ENCODE measurements at places on chromosomes 6 and 20. TPM values are rescaled to one million over a fixed set of nuclear protein-coding genes. Genes with fewer than 3 reads are reported as not detected.

Gene TPMT
- total RNA-seq, result 13.8 TPM

DNA sequence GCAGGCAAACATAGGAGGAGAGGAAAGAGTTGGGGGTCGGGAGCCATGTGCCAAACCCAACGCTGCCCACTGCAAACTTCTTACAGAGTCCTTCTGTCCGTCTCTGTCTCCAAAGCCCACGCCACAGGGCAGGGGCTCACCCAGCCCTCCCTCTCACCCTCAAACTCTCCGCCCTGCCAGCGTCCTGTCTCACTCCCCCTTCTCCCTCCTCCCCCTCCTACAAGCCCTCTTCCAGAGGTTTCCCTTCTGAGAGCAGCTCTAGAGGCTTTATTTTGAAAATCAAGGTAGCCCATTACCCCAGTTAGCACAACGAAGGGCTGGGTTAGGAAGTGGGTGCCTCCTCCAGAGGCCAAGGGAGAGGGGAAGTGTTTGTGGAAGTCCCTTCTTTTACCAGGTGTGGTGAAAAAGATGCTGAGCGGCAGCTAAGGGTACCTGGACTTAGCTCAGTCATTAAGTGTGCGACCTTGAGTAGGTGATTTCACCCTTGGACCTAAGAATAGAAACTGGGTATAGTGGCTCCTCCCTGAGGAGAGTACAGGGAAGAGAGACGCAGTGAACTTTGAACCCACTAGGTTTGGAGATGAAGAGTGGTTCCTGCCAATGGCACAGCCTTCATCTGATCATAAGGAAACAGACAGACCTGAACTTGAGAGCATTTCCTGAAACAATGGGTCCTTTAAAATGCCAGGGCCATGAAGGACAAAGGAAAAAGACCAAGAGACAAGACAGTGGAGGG lies 123.8 kb downstream of the BANF2 start:
- no peak overlapping the region for H3K27ac ChIP-seq
- H3K4me1 ChIP-seq, result peaks cover 34% of the 10 kb centered on the region
- no peak for DNase-seq
- H3K27me3 ChIP-seq, result no peaks in the 10 kb centered on the region

- peaks cover 8% of the 10 kb centered on the region for H3K27me3 ChIP-seq
- no peaks in the 10 kb centered on the region for H3K36me3 ChIP-seq
- no peak for DNase-seq
- H3K4me3 ChIP-seq, result no peak overlapping the region
Measured at GRCh38 chr6:52207066-52207465, 20.9 kb downstream of the IL17A start.

Gene PTCRA
- not detected for total RNA-seq

Gene TFAP2B
- not detected for total RNA-seq

DNA sequence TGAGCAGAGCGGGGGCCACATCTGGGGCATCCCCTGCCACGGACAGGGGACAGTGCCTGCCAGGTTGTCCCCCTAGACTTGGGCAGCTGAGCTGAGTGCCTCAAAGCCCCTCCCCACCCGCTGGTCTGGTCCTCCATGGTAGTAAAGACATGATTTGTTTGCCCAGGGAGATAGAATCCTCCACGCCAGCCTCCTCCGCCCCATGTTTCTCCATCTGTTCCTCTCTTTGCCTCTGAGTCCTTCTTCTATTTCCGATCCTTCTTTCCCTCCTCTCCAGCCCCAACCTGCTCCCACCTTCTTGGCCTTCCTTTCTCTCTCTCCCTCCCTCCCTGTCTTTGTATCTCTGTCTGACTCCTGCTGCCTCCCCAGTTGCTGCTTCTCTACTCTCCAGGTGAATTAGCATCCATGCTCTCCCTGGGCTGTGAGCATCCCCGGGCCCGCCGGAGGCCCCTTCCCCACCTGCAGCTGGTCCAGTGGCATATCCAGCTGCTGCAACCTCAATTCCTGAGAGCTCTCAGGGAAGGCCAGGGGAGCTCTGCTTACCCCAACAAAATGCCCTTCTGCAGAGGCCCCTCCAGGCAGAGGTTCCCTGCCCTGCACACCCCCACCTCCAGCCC lies 45.8 kb downstream of the CPNE5 start:
- no peaks in the 10 kb centered on the region for H3K36me3 ChIP-seq
- H3K27ac ChIP-seq, result no peak overlapping the region
- H3K4me3 ChIP-seq, result no peak overlapping the region
- H3K4me1 ChIP-seq, result peaks cover 16% of the 10 kb centered on the region
- peaks cover 42% of the 10 kb centered on the region for H3K27me3 ChIP-seq

DNA sequence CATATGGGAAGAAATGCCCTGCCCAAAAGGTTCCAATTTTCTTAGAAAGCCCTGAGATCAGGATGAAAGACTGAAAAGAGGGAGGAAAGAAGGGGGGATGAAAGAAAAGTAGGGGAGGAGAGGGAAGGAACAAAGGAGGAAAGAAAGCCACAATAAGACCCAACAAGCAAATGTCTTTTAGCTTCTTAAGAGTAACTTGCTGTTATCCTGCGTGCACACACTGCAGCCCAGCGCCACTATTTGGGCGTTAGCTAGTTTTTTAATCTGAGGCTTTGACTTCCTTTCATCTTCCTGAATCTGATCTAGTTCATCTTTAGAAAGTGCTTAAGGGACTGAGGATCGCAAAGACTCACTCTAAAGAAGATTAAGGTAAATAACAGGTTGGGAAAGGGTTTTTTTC lies 77.4 kb upstream of the HDDC2 start:
- peaks cover 7% of the 10 kb centered on the region for H3K4me1 ChIP-seq
- H3K4me3 ChIP-seq, result no peak overlapping the region
- H3K27me3 ChIP-seq, result peaks cover 2% of the 10 kb centered on the region
- H3K27ac ChIP-seq, result no peak overlapping the region
- DNase-seq, result no peak

DNA sequence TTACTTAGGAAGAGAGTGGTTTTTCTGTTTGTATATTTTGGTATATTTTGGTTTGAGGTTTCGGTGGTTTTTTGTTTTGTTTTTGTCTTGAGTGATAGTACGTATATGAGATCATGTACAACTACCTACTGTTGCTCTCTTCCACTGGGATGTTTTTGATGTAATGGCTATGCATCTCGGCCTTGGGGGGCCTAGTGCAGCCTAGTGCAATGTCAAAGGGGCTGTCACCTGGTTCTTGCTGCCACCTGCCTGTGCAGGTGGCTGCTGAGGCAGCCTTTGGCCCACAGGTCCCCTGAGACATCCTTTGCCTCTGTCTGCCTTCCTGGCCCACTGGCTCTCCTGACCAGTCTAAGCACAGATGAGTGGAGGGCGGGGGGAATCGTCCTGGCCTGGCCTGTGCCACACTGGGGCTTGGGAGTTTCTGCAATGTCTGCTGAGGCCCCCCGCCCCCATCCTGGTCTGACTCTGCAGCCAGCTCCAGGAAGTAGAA lies 546.6 kb downstream of the CD83 start:
- H3K36me3 ChIP-seq, result no peaks in the 10 kb centered on the region
- H3K27me3 ChIP-seq, result 0 out of 2 replicates have a peak, but pooled peaks cover 2% of the 10 kb centered on the region
- peaks cover 39% of the 10 kb centered on the region for H3K4me1 ChIP-seq

- no peaks in the 10 kb centered on the region for H3K36me3 ChIP-seq
- no peak overlapping the region for H3K4me3 ChIP-seq
- no peaks in the 10 kb centered on the region for H3K27me3 ChIP-seq
- H3K27ac ChIP-seq, result no peak overlapping the region
- DNase-seq, result no peak
Measured at GRCh38 chr20:15154070-15154469, 816.7 kb upstream of the FLRT3 start.

GRCh38 chr6:17877196-17877894 lies 110.1 kb downstream of the KIF13A start:
- peaks cover 11% of the 10 kb centered on the region for H3K36me3 ChIP-seq
- H3K4me1 ChIP-seq, result peaks cover 62% of the 10 kb centered on the region
- no peak overlapping the region for H3K4me3 ChIP-seq
- no peak for DNase-seq

All from HFFc6 (cell line).